Fibroblast of lung (primary cell): ENCODE measurements at places on chromosomes 1 and 21.
A peak's percentile ranks its signal among the peaks of the same experiment; 100 is the strongest.

DNA sequence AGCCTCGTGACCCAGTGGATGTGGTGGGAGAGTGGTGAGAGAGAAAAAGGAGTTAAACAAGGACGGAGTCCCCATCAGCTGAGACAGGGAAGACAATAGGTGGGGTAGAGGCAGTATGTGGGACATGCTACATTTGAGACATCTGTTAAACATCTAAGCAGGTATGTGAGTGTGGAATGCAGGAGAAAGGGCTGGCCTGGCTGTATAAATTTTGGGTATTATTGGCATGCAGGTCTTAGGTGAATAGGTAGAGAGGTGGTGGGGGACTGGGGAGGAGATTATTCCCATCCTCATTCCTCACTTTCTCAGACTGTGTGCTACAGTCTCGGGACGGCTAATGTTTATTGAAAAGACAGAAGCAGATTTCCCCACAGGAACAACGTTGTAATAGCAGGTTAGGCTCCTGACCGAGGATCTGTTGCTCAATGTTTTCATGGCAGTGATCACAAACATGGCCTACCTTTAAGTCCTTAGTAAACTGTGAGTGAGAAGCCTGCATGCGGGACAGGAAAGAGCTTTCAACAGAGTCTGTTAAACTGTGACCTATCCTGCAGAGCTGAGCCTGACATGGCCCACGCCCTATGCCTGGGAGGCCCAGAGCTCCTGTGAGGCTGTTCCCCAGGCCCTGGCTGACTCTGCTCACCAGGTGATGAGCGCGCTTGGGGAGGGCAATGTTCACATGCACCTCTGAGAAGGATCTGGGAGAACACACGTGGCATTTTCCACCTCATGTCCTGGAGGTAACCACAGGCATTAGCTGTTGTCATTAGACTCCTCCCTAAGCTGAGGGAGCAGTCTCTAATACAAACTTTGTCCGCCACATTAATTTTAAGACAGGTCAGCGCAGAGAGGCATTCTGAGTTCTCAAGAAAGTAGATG is 16.5 kb downstream of the VSIG8 start:
- no peak for DNase-seq

DNA sequence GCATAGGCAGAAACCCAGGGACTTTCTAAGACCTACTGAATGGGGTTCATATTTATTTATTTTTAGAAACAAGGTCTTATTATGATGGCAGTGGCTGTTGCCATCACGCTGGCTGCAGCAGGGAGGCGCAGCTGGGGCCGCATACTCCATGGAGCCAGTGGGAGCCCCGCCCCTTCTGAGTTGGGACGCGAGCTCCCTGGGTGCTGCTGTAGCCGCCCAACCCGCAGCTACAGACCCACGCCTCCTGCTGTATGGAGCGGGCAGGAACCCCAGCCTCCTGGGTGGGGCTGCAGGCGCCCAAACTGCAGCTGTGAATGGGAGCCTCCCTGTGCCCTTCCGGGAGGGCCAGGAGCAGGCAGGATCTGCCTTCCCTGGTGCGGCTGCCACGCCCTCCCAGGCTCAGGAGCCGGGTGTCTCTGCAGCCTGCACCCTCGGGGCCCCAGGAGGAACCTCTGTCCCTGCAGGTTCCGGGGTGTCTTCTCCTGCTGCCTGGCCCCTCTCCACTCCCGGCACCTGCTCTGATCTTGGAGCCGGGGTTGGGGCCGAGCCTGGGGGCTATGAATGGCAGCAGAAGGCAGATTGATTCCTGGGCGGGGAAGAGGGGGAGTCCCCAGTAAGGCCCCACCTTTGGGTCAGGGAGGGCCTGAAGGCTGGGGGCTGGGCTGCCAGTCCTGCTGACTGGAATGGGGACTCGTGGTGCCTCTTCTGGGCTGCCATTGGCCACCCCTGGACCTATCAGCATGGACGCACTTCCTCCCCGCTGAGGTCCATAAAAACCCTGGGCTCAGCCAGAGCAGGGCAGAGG is 66.5 kb upstream of the LRRN2 start:
- DNase-seq, result no peak

DNA sequence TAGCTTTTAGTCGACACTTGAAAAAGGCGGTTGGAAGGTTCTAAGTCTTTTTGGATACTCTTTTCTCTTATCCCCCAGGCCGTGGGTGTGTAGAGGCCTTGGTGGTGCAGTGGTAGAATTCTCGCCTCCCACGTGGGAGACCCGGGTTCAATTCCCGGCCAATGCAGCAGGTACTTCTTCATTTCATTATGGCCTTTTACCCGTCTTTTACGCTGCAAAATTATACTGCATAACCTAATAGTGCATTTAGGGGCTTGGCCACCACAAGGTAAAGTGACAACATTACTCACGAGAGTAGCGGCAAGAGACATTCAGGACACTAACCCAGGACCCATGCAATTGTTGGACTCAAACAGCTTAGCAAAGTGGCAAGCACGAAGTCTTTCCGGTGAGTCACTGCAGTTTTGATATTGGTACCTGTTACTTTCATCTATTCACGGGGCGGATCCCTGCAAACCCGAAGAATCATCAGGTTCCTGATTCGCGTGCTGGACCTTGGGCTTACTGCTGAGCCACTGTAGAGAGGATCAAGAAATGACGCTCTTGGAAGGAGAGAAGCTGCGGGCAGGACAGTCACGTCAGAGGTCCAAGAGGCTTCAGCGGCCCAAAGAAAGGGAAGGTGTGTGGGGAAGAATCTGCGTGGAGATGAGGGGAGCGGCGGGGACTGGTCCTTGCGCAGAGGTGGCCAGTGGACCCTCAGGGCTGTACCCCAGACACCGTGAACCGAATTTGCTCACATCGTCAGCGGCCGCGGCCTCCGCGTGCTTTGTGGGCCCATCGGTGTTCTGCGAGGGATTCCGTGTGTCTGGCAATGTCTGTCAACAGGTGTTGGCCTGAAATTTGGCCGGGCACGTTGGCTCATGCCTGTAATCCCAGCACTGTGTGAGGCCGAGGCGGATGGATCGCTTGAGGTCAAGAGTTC is 12.9 kb upstream of the RNU1-4 start:
- DNase-seq, result no peak

DNA sequence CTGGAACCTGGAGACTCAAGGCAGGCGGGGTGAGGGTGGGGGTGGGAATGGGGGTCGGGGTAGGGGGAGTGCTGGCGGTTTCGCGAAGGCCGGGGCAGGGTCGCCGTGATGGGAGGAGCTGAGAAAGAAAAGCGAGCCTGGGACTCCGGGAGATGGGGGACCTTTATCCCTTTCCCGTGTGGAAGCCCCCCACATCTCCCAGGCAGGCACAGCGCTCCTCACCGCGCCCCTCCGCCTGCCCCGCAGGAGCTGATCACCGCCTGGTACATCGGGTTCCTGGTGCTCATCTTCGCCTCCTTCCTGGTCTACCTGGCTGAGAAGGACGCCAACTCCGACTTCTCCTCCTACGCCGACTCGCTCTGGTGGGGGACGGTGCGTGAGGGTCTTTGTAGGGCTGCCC is 35.5 kb downstream of the KCNQ4 start:
- DNase-seq, result no peak

DNA sequence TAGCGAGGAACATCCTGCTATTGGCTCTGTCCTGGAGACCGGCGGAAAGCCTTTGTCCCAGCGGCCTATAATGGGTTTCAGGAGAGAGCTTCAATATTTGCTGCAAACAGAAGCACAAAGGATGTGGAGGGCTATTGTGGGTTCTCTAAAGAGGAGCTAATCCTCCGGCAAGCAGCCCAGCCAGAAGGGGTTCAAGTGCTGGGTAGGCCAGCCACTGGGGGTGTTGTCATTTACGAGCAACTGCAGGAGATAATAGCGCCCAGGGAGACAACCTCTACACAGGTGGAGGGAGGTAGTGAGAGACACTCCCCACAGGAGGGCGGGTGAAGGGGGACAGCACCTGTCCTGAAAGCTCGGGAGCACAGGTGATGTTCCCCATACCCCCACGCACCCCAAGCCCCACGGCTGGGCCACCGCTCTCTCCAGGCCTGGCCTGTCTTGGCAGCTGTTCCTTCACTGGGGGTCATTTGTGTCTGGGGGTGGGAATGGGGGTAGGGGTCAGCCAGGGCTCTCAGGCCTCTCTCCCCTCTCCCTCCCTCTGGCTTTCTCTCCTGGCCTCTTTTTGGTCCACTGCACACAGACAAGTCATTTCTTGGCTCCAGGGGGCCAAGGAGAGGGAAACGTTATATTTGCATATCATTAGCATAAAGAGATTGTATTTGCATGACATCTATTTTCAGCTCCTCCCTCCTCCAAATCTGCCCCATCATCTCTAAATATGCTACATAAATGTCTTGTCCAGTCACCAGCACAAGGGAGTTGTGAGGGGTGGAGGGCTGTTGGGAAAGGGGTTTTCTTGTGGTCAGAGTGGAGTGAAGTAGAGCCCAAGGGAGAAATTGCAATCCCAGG is 22.0 kb upstream of the SLC26A9 start:
- DNase-seq, result no peak

GRCh38 chr1:175548774-175549173 is 194.6 kb downstream of the TNR start:
- no peak for DNase-seq

GRCh38 chr21:42063571-42064521 is 7.3 kb upstream of the UMODL1 start:
- DNase-seq, result peak; percentile 20
